ENCODE measurements at places on chromosomes 7 and 10. TPM values are rescaled to one million over a fixed set of nuclear protein-coding genes. Genes with fewer than 3 reads are reported as not detected.

DIP2C gene
- 2.7 TPM for total RNA-seq

SDHAF3 gene
- 22.6 TPM for total RNA-seq

MSS51 gene
- 0.57 TPM for total RNA-seq

CSGALNACT2 gene
- 2.7 TPM for total RNA-seq

PTPRZ1 gene
- 0.17 TPM for total RNA-seq

DCLRE1A gene
- 9.8 TPM for total RNA-seq

LIPM gene
- total RNA-seq: not detected

APBB1IP gene
- total RNA-seq: not detected

LFNG gene
- 24.2 TPM for total RNA-seq

OR2A1 gene
- total RNA-seq: 0.17 TPM

GNAT3 gene
- total RNA-seq: not detected

TRIM73 gene
- 0.71 TPM for total RNA-seq

KCNMA1 gene
- 32.8 TPM for total RNA-seq

CPEB3 gene
- 0.46 TPM for total RNA-seq

OR6V1 gene
- not detected for total RNA-seq

AKR1E2 gene
- not detected for total RNA-seq

CFAP70 gene
- not detected for total RNA-seq

ZNF853 gene
- total RNA-seq: 0.86 TPM

DEPP1 gene
- 0.15 TPM for total RNA-seq

ETV1 gene
- 13.0 TPM for total RNA-seq

SLC16A9 gene
- 11.7 TPM for total RNA-seq

PNLIP gene
- total RNA-seq: not detected

XRCC2 gene
- total RNA-seq: 24.6 TPM

COL1A2 gene
- total RNA-seq: 732 TPM

ZP3 gene
- total RNA-seq: 2.0 TPM

BMPR1A gene
- 18.6 TPM for total RNA-seq

TMEM270 gene
- 1.5 TPM for total RNA-seq

POM121L12 gene
- total RNA-seq: not detected

OR6B1 gene
- total RNA-seq: not detected

HMX3 gene
- total RNA-seq: 3.3 TPM

RPEL1 gene
- total RNA-seq: 0.06 TPM

GRM3 gene
- not detected for total RNA-seq

FBXW4 gene
- 6.5 TPM for total RNA-seq

CYP2C19 gene
- not detected for total RNA-seq

UPK3BL1 gene
- total RNA-seq: 20.9 TPM

RAMP3 gene
- total RNA-seq: not detected

DAGLB gene
- total RNA-seq: 20.0 TPM

KMT2C gene
- 22.3 TPM for total RNA-seq

PPA1 gene
- 225 TPM for total RNA-seq

GHRHR gene
- not detected for total RNA-seq

RNLS gene
- total RNA-seq: 4.3 TPM

SEC61G gene
- total RNA-seq: 1,119 TPM

ZYX gene
- total RNA-seq: 121 TPM

PARD3 gene
- 29.7 TPM for total RNA-seq

SFTPA1 gene
- total RNA-seq: not detected

TRIM74 gene
- total RNA-seq: not detected

GIMAP6 gene
- total RNA-seq: 1.9 TPM

MUC12 gene
- total RNA-seq: 8.7 TPM

ADARB2 gene
- total RNA-seq: 0.11 TPM

KAT6B gene
- total RNA-seq: 4.9 TPM

ZDHHC16 gene
- total RNA-seq: 38.1 TPM

EIF5AL1 gene
- 0.54 TPM for total RNA-seq

DDC gene
- total RNA-seq: not detected

ANK3 gene
- total RNA-seq: 15.0 TPM

OR2A5 gene
- total RNA-seq: not detected

OPALIN gene
- total RNA-seq: not detected

LHFPL3 gene
- 0.06 TPM for total RNA-seq

Measured in Daoy (cell line).